ENCODE measurements at places on chromosomes 2 and 18.

- DNase-seq, result no peak
- peaks cover 16% of the 10 kb centered on the region for H3K4me1 ChIP-seq
- H3K36me3 ChIP-seq, result no peaks in the 10 kb centered on the region
- no peak overlapping the region for H3K4me3 ChIP-seq
- no peaks in the 10 kb centered on the region for H3K27me3 ChIP-seq
- H3K27ac ChIP-seq, result no peak overlapping the region
Observed at GRCh38 chr2:120829633-120830025, 94.0 kb downstream of the GLI2 start.

DNA sequence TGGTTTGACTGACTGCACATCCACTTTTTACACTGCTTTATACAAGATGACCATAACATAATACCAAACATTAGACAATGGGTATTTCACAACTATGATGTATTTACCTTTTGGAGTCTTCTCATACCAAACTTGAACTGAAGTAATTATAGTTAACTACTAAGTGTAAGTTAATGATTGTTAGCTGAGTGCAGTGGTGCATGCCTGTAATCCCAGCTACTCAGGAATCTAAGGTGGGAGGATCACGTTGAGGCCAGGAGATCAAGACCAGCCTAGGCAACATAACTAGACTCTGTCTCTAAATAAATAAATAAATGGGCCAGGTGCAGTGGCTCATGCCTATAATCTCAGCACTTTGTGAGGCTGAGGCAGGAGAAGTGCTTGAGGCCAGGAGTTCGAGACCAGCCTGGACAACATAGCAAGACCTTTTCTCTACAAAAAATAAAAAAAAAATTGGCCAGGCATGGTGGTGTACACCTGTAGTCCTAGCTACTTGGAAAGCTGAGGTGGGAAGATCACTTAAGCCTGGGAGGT, 44.9 kb upstream of the ORC2 start:
- H3K36me3 ChIP-seq, result no peaks in the 10 kb centered on the region
- peak overlapping the region; percentile 43 for H3K27ac ChIP-seq
- no peaks in the 10 kb centered on the region for H3K27me3 ChIP-seq
- no peak overlapping the region for H3K4me3 ChIP-seq
- peak; percentile 22 for DNase-seq
- no peaks in the 10 kb centered on the region for H3K4me1 ChIP-seq

GRCh38 chr2:233400341-233400740, 46.0 kb downstream of the DGKD start:
- H3K4me3 ChIP-seq, result no peak overlapping the region
- no peaks in the 10 kb centered on the region for H3K27me3 ChIP-seq
- H3K27ac ChIP-seq, result no peak overlapping the region
- H3K4me1 ChIP-seq, result no peaks in the 10 kb centered on the region
- DNase-seq, result no peak
- H3K36me3 ChIP-seq, result no peaks in the 10 kb centered on the region

DNA sequence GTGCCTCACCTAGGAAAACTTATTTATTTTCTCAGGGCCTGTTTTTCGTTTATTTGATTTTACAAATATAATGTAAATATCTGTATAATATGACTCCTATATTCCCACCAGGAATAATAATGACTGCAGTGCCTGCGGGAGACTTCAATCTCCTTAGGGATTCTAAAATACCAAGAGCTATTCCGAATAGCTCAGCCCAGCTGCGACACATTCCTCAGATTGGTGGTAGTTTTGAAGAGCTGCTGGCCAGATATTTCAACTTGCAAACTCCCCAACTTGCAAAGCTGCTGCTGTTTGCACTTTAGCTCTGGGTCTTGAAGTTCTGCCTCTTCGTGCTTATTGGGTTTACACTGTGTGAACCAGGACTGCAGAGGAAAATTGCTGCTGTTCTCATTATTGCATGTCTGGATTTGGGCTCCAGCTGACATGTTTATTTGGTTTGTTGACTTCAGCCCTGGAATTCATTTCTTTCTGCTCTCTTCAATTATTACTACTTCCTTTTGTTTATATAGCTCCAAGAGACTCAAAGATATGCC, 480.2 kb upstream of the CHST9 start:
- no peak for DNase-seq
- no peaks in the 10 kb centered on the region for H3K4me1 ChIP-seq
- no peaks in the 10 kb centered on the region for H3K36me3 ChIP-seq
- H3K27ac ChIP-seq, result no peak overlapping the region
- no peak overlapping the region for H3K4me3 ChIP-seq

GRCh38 chr2:19364014-19364413, 5.6 kb upstream of the OSR1 start:
- H3K27me3 ChIP-seq, result peaks cover 45% of the 10 kb centered on the region
- DNase-seq, result no peak
- no peak overlapping the region for H3K27ac ChIP-seq
- no peak overlapping the region for H3K4me3 ChIP-seq

- H3K36me3 ChIP-seq, result no peaks in the 10 kb centered on the region
- DNase-seq, result no peak
- no peak overlapping the region for H3K4me3 ChIP-seq
- H3K27me3 ChIP-seq, result no peaks in the 10 kb centered on the region
- H3K27ac ChIP-seq, result no peak overlapping the region
- peaks cover 6% of the 10 kb centered on the region for H3K4me1 ChIP-seq
Observed at GRCh38 chr2:173588931-173589369, 234.3 kb downstream of the CDCA7 start.

GRCh38 chr2:159249990-159250715, 36.4 kb downstream of the WDSUB1 start:
- H3K27me3 ChIP-seq, result no peaks in the 10 kb centered on the region
- no peaks in the 10 kb centered on the region for H3K36me3 ChIP-seq

- no peak overlapping the region for H3K4me3 ChIP-seq
- H3K36me3 ChIP-seq, result no peaks in the 10 kb centered on the region
- H3K27me3 ChIP-seq, result no peaks in the 10 kb centered on the region
- no peak overlapping the region for H3K27ac ChIP-seq
Observed at GRCh38 chr2:110853516-110853915, 121.1 kb downstream of the ACOXL start.

- H3K27ac ChIP-seq, result peak overlapping the region; percentile 32
- no peak for DNase-seq
- H3K36me3 ChIP-seq, result no peaks in the 10 kb centered on the region
- H3K4me1 ChIP-seq, result peaks cover 18% of the 10 kb centered on the region
Observed at GRCh38 chr2:69381337-69381737, 5.7 kb downstream of the GFPT1 start.

- H3K27ac ChIP-seq, result no peak overlapping the region
- H3K4me3 ChIP-seq, result no peak overlapping the region
- no peaks in the 10 kb centered on the region for H3K27me3 ChIP-seq
- no peaks in the 10 kb centered on the region for H3K36me3 ChIP-seq
- no peak for DNase-seq
- H3K4me1 ChIP-seq, result peaks cover 17% of the 10 kb centered on the region
Observed at GRCh38 chr2:235636546-235636945, 142.7 kb downstream of the AGAP1 start.

- H3K4me1 ChIP-seq, result no peaks in the 10 kb centered on the region
- no peaks in the 10 kb centered on the region for H3K27me3 ChIP-seq
- H3K36me3 ChIP-seq, result no peaks in the 10 kb centered on the region
- no peak overlapping the region for H3K27ac ChIP-seq
Observed at GRCh38 chr2:169979025-169979424, 151.8 kb downstream of the UBR3 start.

DNA sequence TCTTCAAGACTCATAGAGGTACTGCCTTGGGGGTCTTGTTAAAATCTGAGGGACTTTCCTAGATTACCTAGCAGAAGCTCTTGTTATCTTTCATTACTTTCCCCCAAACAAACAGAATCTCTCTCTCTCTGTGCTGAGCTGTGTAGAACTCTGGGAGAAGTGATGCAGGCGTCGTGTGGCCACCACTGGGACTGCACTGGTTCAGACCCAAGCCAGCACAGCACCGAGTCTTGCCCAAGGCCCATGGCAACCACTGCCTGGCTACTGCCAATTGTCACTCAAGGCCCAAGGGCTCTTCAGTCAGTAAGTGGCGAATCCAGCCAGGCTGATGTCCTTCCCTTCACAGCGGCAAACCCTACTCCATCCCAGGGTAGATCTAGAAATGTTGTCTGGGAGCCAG, 28.6 kb downstream of the PPP1R1C start:
- H3K27me3 ChIP-seq, result no peaks in the 10 kb centered on the region
- H3K4me1 ChIP-seq, result no peaks in the 10 kb centered on the region
- H3K27ac ChIP-seq, result no peak overlapping the region
- DNase-seq, result no peak
- H3K36me3 ChIP-seq, result no peaks in the 10 kb centered on the region
- no peak overlapping the region for H3K4me3 ChIP-seq

GRCh38 chr2:80473796-80474195, 169.2 kb upstream of the LRRTM1 start:
- H3K36me3 ChIP-seq, result no peaks in the 10 kb centered on the region
- no peak overlapping the region for H3K27ac ChIP-seq
- H3K27me3 ChIP-seq, result no peaks in the 10 kb centered on the region

GRCh38 chr2:42960002-42960841, 167.8 kb upstream of the HAAO start:
- no peaks in the 10 kb centered on the region for H3K36me3 ChIP-seq
- H3K27me3 ChIP-seq, result no peaks in the 10 kb centered on the region
- no peak overlapping the region for H3K4me3 ChIP-seq
- DNase-seq, result no peak

DNA sequence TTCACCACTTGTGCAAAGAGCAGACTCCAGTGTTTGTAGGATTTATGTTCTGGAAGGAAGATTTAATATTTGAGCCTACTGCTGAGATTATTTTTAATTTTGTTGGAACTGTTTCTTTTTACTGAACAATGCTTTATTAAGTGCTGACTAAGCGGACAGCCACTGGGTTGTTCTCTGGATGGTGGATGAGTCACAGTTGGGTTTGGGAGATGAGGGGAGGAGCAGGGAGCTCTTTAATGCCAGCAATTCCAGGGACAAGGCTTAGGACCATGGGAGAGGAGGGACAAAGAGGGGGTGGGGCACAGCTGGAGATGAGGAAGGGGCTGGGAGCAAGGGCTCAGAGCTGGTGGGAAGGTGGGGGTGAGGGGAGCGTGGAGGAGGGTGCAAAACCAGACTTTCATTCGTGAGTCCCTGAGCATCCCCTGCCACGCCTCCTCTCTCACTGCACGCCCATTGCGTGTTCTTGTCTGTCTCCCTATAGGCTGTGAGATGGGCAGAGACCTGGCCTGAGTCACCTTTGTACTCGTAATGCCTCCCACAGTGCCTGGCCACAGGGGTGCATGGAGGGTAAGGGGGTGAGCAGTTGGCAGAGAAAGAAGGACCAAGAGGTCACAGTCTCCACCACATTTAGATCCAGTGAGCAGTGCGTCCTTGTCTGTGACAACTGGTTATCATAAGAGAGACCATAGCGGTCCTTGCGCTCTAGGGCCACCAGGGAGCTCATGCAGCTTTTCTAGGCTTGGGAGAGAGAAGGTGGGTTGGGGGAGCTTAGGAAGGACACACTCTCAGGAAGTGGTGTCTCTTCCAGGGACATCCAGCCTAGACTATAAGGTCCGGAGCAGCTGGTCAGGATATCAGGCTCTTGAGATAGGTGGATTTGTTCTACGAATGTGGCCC, 18.4 kb downstream of the SLC4A3 start:
- H3K4me3 ChIP-seq, result no peak overlapping the region
- peaks cover 5% of the 10 kb centered on the region for H3K27me3 ChIP-seq
- DNase-seq, result peak; percentile 63
- no peaks in the 10 kb centered on the region for H3K36me3 ChIP-seq

DNA sequence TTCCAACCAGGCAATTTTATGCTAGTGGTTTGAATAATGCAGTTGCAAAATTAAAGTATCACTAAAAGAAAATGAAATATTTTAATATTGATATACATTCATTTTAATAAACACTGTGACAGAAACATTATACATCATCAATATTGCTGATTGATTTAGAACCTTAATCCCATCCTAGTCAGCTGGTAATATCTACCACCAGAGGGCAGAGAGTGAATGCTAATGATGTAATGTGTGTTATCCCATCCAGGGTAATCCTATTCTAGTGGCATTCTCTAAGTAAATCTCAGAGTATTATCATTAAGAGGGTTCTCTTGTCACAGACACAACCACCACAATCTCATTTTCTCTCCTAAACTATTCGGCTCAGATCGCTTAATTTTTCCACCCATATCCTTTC, 477.4 kb downstream of the CPS1 start:
- no peak overlapping the region for H3K4me3 ChIP-seq
- no peaks in the 10 kb centered on the region for H3K27me3 ChIP-seq
- peak; percentile 20 for DNase-seq

DNA sequence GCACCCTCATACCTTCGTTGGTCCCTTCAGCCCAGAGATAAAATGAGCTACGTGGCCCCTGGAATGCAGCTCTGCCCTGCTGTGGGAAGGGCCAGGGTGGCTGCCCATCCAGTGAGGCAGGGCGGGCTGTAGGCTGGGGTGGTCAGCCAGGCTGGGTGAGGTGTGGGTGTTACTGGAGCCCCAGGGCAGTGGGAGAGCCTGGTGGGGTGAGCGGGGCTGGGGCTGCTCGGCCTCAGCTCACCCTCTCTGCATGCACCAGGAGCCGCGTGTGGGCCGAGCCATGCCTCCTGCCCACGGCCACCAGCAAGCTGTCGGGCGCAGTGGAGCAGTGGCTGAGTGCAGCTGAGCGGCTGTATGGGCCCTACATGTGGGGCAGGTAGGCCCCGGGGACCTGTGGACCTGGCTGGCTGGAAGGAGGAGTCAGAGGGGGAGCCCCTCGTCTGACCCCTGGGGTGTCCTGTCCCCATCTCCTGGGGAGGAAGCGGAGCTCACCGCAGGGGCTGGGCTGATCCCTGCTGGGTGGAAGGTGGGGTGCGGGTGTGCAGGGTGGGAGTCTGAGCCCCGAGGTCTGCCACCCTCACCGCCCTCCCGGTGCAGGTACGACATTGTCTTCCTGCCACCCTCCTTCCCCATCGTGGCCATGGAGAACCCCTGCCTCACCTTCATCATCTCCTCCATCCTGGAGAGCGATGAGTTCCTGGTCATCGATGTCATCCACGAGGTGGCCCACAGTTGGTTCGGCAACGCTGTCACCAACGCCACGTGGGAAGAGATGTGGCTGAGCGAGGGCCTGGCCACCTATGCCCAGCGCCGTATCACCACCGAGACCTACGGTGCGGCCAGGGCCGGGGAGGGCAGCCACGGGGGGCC, 5.5 kb downstream of the RNPEPL1 start:
- no peaks in the 10 kb centered on the region for H3K27me3 ChIP-seq
- H3K4me1 ChIP-seq, result peaks cover 1% of the 10 kb centered on the region

DNA sequence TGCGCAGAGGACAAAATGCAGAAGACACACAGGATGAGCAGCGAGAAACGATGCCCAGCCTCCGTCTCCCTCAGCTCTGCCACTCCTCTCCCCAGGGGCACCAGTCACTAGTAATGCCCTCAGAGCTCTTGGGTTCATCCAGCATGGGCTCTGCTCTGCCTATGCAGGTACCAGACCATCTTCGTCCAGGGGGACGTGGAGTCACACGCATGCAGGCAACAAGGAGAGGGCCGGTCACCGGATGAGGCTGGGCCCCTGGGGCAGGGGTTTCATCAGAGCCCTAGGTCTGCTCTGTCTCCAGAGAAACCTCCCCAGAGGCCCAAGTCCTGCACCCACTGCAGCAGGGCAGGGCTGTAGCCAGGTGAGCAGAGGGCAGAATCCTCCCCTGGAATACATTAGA, 23.9 kb downstream of the RAB31 start:
- no peaks in the 10 kb centered on the region for H3K27me3 ChIP-seq
- H3K36me3 ChIP-seq, result no peaks in the 10 kb centered on the region
- H3K27ac ChIP-seq, result no peak overlapping the region
- DNase-seq, result no peak
- H3K4me3 ChIP-seq, result no peak overlapping the region
